ENCODE measurements at places on chromosomes 1 and 21.
A peak's percentile ranks its signal among the peaks of the same experiment; 100 is the strongest.

DNA sequence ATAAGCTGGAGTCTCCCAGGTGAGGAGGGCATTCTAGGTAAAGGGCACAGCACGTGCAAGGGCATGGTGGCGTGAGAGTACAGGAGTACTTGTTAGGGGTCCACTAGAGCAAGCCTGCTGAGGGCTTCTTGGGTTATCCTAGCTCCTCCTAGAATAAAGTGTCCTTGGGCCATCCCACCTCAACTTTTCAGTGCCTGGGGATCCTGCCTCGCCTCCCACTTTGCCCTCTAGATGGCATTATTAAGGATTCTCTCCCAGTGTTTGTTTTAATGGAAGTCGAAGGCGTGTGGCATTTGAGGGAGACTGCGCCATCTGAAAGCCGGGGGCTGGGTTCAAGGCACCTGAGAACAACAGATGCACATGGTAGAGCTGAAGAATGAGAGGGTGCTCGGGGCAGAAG is 74.5 kb upstream of the SELENON start:
- DNase-seq, result no peak

- no peak for DNase-seq
Observed at GRCh38 chr1:53267761-53268160, 29.4 kb upstream of the MAGOH start.

GRCh38 chr1:101382135-101382534 is 145.3 kb downstream of the S1PR1 start:
- no peak for DNase-seq

DNA sequence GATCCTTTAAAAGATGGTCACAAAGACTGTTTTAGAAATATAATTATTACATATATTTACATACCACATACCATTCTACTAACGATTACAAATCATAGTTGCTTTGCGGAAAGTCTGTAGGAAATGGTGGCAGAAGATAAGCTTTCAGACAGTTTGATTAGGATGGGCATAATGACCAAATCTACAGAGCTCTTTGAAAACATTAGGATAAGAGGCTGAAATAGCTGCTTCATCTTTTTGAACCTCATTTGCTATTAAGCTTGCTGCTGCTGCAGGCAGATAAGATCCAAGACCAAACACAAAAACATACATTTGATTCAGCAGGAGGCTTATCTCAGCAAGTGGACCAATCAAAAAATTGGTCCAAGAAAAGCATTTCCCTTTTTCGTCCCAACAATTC is 47.1 kb downstream of the DDAH1 start:
- no peak for DNase-seq

- no peak for DNase-seq
Observed at GRCh38 chr21:22476726-22477646, 1478.8 kb downstream of the NCAM2 start.

DNA sequence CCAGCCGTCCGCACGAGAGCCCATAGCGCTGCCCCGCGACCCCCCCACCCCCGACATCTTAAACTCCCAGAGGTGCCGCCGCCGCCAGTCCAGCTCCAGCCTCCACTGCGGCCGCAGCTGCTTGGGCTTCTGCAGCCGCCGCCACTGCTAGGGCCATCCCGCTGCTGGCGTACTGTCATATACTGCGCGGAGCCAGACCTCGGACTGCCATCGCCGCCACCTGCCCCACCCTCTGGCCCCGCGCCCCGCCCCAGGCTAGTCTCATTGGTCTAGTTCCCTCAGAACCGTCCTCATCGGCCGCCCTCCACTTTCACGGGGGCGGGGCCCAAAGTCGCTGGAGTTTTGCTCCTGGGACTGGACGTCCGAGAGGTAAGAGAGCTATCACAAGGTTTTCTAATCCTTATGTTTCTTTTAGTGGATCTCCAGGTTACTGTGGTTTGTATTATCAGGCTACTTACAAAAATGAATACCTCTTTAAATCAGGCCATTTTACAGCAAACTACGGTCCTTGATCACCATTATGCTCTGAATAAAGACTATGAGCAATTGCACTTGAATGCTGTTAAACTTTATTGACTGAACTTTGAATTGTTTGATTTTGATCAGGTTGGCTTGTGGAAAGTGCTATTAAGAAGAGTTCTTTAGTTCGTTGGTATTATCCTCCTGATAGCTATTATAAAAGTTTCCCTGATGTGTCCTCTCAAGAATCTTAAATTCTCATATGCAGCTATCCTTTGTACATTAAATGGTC is 2.8 kb upstream of the CD1D start:
- DNase-seq, result peak; percentile 57

- DNase-seq, result no peak
Observed at GRCh38 chr1:68782890-68783289, 286.0 kb upstream of the DEPDC1 start.

DNA sequence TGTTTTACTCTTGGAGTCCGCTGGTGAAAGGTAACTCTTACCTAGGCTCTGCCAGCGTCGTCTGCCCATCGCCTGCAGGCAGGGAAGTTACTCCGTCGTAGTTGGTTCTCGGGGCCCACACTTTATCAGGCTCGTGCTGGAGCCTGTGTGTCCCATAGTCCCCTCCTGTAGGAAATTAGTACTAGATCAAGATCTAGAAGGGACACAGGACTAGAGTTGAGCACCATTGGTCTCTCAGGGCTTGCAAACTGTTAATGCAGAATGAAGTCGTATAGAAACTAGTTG is 940 bp downstream of the SRRM1 start:
- DNase-seq, result no peak

- DNase-seq, result no peak
Observed at GRCh38 chr1:101769520-101769919, 227.2 kb downstream of the OLFM3 start.

DNA sequence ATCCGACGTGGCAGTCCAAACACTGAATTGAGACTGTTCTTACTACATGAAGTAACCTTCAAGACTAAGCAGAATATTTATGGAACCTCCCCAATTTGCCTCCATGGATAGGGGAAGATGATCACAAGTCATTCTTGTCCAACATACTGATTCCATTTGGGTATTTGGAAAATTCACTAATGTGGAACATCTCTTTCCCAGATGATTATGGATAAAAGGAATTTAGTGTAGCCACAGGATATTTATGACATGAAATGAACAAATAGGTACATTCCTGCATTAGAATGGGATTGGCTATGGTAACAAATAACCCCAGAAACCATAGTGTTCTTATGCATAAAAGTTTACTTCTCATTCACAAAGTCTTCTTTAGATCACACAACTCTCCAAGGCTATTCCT is 40.2 kb upstream of the SGIP1 start:
- DNase-seq, result no peak

DNA sequence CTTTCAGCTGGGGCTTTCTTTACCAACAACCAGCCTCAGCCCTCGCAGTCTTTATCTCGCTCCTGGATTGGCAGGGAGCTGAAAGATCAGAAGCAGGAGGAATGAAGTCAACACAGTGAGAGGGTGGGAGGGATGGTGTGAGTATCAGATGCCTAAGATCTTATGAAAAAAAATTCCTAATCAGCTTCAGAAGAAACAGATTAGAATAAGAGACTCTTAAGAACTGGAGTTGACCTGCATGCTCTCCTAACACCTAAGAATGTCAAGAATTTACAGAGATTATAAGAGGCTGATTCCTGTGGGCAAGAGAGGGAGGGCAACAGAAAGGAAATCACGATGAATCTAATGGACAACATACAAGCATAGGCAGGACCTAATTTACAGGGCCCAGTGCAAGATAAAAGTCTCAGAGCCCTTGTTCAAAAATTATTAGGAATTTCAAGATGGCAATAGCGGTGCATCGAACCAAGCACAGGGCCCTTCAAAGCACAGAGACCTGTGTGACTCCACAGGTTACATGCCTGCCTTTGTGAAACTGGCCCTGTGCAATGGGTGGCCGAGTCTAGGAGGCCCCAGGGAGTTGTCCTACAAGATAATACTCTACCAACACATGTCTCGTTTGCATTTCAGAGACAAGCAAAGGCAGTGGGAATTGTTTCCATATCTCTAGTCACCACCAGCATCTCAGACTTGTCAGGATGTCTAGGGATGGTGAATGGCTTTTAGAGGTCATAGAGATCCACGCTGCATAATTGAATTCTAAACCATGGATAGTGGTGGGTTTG is 65.3 kb upstream of the PPP2R5A start:
- no peak for DNase-seq

- no peak for DNase-seq
Observed at GRCh38 chr1:212975111-212975918, 25.0 kb downstream of the VASH2 start.

DNA sequence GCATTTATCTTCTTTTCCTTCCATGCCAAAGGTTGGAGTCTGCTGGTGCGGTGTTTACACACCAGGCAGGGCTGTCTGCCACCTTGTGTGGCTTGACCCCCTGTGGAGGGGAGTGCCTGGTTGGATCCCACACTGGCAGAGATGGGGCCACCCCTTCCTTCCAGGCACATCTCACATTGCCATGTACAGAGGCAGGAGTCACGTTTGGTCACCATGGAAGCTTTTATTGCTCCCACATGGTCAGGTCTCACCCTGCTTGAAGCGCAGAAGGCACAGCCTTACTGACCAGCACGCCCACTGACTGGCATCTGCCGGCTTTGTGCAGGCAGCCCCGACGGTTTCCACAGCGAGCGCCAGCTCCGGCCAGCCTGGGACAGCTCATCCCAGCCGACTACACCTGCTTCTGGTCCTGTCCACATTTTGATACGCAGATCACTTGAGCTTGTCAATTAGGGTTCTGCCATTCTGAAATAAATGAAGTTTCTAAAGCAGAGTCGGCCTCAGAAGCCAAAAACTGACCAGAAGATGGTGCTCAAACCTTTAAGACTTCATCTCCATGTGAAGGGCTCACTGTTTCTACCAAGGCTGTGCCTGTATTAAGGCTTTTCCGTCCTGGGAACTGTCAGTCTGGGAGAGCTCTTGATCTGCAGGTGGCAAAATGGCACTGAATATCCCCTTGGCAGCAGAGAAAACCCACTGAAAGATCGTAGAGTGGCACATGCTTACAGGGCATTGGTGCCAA is 35.6 kb upstream of the EPHA8 start:
- no peak for DNase-seq

DNA sequence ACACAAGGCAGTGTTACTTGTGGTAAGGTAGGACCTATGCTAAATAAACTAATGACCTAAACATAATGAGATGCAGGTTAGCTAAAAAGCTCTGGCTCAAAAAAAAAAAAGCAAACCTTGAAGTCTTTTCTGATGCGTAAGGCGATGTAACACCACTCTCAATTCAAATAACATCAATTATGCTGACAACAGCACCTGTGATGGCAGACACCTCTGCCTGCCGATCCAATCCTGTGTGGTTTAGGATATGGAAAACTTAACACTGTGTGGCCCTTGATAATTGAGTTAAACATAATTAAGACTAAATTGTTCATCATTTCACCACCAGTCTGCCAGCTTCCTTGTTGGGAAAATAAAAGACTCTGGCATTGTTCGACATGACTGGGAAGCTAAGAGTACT is 9.1 kb downstream of the RPAP2 start:
- no peak for DNase-seq

DNA sequence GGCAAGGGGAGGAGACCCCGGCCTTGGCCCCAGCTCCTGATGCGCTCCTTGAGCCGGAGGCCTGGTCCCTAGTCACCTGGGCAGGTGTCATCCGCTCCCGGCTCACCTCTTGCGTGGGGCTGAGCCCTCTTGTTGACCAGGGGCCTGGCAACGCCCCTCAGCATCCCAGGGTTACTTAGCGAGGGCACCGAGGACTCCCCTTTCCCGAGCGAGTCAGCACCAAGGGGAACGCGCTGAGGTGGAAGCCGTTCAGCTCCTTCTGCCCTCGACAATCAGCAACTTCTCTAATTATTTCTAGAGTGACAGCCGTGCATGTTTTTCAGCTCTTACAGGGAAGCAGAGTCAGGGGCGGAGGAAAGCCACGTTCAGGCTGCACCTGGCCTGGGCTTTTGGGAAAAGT is 522 bp downstream of the SLC45A1 start:
- DNase-seq, result no peak

GRCh38 chr1:73537400-73537799 is 660.6 kb downstream of the LRRIQ3 start:
- DNase-seq, result no peak

DNA sequence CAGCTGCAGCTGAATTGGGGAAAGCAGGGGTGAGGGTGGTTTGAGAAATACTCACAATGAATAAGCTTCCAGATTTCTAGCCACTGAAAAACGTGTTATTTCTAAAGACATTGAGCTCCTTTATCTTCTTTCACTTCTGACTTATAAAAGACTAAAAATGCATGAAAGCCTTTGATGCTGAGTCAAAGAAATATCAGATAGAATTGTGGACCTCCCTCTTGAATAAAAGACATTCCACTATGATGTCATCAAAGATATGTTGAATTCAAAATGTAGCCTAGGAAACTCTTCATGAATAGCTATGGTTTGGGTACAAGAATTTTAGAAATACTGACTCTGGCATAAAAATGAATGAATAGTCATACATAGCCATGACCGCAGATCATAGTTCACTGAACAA is 44.7 kb upstream of the COL24A1 start:
- DNase-seq, result no peak

GRCh38 chr1:46034601-46035516 is 97.6 kb downstream of the PIK3R3 start:
- DNase-seq, result no peak

GRCh38 chr1:27045973-27046558 is 33.4 kb upstream of the TENT5B start:
- DNase-seq, result peak; percentile 58

- no peak for DNase-seq
Observed at GRCh38 chr1:182995894-182996293, 27.3 kb upstream of the LAMC1 start.

GRCh38 chr1:44807364-44808062 is 362 bp upstream of the DYNLT4 start:
- peak; percentile 50 for DNase-seq

GRCh38 chr1:59072583-59072947 is 224.3 kb upstream of the FGGY start:
- DNase-seq, result no peak

DNA sequence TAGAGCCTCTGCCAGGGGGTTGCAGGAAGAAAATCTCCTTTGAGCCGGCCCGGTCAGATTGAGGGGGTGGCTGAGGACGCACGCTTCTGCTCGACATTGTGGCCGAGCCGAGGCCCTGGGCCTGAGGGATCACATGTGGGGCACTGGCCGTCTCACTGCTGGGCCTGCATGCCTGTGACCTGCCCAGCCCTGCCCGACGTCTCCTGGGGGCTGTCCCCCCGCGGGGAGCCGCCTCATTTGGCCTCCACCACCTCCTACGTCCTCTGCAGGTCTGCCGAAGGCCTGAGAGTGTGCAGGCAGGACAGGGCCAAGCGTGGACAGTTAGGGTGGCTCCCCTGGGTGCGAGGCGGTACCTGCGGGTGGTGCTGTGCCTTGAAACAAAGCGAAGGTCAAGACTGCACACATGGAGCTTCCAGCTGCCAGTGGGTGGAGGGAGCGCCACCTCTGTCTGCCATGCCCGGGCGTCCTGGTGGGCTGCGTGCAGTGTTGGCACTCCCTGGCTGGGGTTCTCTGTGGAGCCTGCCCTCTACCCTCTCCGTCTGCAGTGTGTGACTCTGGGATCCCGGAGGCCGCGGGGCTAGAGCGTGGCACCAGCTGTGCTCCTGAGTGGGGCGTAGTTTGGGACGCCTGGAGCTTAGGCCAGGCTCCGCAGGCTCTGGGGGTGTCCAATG is 51.7 kb downstream of the PCNT start:
- DNase-seq, result no peak

DNA sequence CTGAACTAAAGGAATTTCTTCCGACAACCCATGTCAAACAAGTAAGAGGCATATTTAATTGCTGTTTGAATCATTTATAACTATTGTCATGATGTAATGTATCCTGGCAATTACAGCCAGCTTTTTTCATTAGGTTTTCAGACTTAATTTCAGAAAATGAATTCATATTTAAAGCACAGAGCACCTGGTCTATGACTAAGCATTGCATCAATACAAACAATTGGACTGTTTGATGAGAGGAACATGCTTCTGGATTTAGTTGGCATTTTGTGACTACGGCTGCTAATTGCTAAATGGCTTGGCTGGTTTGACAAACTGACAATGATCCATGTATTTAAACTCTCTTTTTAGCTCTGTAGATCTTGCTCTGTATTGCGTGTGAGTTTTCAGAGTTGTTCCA is 853.4 kb downstream of the NCAM2 start:
- DNase-seq, result no peak
